HFFc6 (cell line): ENCODE measurements at places on chromosomes 5 and 9. TPM values are rescaled to one million over a fixed set of nuclear protein-coding genes. Genes with fewer than 3 reads are reported as not detected.

DRD1 gene
- not detected in 3 replicates for total RNA-seq

ARID3C gene
- total RNA-seq = not detected in 3 replicates

SH3PXD2B gene
- total RNA-seq = 14.2 to 28.4 TPM (median 15.0 TPM) in 3 replicates

CATSPER3 gene
- total RNA-seq = 0.14 to 0.29 TPM in 2 of 3 replicates, not detected in the other

ZFP37 gene
- total RNA-seq = 1.7 to 3.1 TPM (median 1.8 TPM) in 3 replicates

TNFAIP8 gene
- 9.0 to 12.2 TPM (median 11.1 TPM) in 3 replicates for total RNA-seq
